ENCODE measurements at places on chromosomes 7 and 10.

GRCh38 chr10:27794157-27794556, 48.5 kb upstream of the MKX start:
- peak; percentile 63 for DNase-seq

GRCh38 chr7:51067757-51068156, 248.9 kb downstream of the COBL start:
- DNase-seq: peak; percentile 69

DNA sequence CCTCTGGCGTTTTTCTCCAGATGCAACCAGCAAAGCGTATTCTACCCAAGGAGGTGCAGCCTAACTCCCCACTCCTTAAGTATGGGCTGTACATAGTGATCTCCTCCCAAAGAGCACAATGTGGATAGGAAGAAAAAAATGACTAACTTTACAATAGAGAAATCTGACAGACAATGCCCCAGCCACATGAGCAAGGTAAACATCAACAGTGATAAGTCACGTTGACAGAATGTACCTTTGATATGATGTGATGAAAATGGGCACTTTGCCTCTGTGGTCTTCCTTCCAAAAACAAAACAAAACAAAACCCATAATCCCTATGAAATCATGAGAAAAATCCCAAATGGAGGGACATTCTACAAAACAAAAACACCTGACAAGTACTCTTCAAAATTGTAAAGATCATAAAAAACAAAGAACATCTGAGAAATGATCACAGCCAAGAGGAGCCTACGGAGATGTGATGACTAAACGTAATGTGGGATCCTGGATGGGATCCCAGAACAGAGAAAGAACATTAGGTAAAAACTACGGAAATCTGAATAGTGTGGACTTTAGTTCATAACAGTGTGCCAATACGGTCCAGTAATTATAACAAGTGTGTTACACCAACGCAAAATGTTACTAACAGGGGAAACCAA, 50.6 kb downstream of the ABLIM1 start:
- no peak for DNase-seq

- no peak for DNase-seq
Measured at GRCh38 chr10:30294476-30295240, 54.4 kb downstream of the MTPAP start.

- no peak for DNase-seq
Measured at GRCh38 chr10:112619556-112619955, 172.5 kb downstream of the VTI1A start.

DNA sequence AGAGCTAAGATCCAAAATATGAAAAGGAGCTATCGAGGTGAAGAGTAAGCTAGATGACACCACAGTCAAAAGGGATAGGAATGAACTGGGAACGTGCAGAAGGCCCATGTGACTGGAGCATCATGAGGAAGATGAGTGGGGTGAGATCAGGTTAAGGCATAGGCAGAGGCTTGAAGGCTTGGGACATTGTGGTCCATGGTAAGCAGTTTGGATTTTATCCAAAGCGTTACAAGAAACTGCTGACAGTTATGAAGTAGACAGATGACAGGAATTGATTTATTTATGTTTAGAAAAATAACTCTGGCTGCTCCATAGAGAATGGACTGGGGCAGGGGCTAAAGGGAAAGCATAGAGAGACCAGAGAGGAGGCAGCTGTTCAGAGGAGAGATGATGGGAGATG, 18.1 kb upstream of the PANK1 start:
- no peak for DNase-seq

DNA sequence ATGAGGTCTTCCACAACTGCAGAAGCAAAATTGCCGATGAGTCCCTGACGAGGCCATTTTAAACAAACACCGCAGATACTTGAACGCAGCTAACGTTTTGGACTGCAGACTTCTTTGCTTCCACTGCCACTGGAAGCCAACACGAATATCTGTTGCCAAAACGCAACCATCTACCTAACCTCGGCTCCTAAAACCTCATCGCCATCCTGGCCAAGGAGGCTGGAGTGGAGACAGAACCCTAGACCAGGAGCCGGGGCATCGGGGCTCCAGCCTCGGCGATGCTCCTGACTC, 493 bp downstream of the WDR91 start:
- DNase-seq: peak; percentile 72

All from DMS53 (cell line).